ENCODE measurements at places on chromosomes 12 and 14.

DNA sequence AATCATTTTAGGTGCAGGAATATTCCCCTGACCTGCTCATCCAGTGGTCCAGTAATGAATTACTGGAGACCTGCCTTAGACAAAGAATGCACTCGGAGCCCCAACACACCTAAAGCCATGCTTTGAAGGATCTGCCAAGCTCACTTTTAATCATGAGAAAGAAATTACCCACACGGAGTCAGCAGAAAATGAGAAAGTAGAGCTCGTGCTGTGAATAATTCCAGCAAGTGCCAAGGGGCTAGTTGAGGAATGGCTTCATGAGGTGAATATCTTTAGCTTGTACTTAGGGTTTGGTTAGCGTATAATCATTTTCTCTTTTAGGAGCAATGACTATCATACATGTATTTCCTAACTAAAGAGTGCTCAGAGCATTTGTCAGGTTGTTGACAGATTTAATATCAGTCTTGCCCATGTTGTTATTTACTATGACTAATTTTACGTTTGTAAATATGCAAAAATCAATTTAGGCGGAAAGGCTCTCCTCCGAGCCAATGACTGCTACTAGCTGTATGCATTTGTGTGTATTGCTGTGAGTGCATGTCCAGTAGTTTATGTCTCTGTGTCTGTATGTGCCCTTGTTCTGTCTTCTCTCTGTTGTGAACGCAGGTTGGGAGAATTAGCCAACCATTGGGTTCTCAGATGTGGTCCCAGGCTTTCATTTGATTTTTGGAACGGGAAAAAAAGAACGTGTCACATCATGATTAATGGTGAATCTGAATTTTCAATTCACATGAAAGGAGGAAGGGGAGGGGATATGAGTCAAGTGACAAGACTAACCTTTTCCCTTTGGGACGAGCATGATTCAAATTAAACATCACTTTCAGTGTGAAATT is 98.4 kb downstream of the RMST start:
- DNase-seq = no peak

DNA sequence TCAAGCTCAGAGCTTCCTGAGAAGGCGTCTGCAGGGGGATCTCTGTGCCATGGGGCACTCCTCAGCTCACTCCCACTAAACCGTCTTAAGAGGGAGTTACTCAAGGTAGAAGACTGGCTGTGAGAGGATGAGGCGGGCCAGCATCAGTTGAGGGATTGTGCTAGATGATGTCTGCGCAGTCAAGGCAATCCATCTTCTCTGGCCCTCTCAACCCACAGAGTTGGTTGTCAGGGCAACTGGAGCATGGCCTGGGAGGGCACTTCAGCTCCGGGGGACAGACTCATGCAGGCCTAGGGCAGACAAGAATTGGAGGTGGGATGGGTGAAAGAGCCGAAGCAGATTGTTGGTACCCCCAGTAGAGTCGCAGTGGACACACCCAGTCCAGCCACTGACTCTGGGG is 9.0 kb downstream of the GSTZ1 start:
- no peak for DNase-seq

GRCh38 chr14:29299372-29299771 is 532.8 kb downstream of the FOXG1 start:
- no peak for DNase-seq

DNA sequence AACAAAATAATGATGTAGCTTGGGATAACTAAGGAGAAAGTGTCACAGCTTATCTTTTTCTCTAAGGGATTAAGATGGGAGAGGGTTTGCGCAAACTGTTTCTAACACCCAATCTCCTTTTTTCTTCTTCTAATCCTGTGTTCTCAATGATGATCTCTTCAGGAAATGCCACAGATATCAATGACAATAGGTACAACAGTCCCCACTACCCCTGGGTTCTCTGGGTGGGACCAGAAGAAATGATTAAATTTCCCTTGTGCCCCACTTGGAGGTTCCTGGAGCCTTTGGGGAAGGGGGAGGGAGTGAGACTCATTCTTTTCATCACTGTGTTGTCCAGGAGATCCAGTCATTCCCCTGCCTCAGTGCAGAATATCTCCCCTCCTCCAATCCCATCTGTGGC is 8.6 kb upstream of the PIP4K2C start:
- DNase-seq = no peak

- no peak for DNase-seq
Observed at GRCh38 chr12:49533331-49533730, 5.5 kb upstream of the KCNH3 start.

GRCh38 chr12:215116-215515 is 1.2 kb upstream of the SLC6A12 start:
- DNase-seq = no peak

DNA sequence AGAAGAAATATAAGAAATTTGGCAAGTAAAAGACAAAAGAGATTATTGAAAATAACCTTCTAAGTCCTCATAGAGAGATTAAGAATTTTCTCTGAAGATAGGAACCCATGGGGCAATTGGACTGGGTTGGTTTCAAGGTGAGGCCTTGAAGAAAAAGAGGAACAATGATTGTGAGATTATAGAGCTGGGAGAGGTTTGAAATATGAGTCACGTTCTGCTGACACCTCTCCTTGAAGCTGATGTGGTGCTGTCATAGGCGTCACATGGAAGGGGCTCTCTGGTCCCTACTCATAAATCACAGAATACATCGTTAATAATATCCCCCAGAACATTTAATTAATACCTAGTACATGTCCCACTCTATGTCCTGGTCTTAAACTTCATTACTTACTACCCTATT is 227.6 kb upstream of the PDE3A start:
- no peak for DNase-seq

GRCh38 chr12:74900232-74900631 is 309.4 kb downstream of the KCNC2 start:
- no peak for DNase-seq

GRCh38 chr12:47822401-47822800 is 2.7 kb upstream of the HDAC7 start:
- DNase-seq = no peak

GRCh38 chr12:71438670-71439361 is 782 bp upstream of the LGR5 start:
- no peak for DNase-seq

- no peak for DNase-seq
Observed at GRCh38 chr12:120404271-120404670, 33.6 kb upstream of the COX6A1 start.

DNA sequence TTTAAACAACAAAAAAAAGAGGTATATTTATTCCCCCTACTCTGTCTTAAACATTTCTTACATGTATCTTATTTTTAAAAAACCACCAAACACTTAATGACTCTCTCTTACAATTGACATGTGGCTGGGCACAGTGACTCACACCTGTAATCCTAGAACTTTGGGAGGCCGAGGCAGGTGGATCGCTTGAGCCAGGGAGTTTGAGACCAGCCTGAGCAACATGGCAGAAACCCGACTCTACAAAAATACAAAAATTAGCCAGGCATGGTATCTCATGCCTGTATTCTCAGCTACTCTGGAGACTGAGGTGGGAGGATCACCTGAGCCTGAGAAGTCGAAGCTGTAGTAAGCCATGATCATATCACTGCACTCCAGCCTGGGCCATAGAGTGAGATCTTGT is 16.0 kb downstream of the SLC41A2 start:
- DNase-seq = no peak

GRCh38 chr12:30197392-30198057 is 413.8 kb upstream of the TMTC1 start:
- DNase-seq = no peak

DNA sequence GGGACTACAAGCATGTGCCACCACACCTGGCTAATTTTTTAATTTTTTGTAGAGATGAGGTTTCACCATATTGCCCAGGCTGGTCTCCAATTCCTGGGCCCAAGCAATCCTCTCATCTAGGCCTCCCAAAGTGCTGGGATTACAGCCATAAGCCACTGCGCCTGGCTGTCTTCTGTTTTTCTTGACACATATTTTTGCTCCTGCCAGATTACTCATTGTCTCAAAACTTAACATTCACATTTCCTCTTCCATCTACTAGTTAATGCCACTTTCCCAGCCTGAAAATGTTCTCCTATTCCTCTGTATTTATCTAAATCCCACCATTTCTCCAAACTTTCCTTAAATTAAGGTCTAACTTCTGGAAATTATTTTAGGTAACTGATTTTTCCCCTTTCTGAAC is 36.2 kb upstream of the KCNH3 start:
- DNase-seq = no peak

DNA sequence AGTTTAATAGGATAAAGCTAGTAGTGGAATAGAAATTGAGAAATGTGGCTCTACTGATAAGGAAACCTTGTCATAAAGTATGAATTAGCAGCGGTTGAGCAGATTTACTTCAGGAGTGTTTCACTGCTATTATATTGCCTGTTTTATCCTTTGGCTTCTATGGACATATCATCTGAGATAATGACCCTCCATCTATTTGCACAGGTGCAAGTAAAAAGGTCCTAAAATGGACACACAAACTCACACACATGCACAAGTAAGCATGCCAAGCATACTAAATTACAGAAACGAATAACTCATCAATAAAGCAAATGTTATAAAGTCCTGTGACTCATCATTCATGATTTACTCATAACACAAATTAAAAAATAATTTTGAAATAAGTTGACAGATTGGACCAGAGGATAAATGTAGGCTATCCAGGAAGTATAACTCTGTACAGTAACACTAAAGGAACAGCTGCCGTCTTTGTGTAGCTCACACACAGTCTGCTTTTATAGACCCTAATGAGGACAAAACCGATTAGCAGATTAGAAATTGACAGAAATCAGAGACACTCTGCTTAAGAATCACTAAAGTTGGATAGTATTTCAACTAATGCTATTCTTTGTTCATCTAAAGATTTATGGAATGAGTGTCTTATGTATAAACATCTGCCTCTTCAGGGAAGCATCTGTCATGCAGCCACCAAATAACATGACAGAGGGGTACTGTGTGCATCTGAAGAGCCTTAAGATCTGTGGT is 73.9 kb downstream of the SYT1 start:
- DNase-seq = no peak

DNA sequence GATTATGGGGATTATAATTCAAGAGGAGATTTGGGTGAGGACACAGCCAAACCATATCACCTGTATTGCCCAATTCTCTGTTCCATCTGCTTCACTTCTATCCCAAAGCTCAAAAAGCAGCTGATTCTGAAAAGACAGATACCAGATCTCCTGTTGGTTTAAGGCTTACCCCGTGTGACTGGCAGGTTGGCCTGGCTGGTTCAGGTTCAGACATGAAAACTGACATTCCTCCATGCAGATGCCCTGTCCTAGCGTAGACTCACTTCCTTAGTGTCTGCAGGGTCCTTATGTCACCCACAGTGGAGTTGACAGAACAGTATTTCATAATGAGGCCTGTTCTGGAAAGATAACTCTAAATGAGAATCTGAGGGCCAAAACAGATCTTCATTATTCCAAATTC is 61.1 kb upstream of the FLRT2 start:
- DNase-seq = no peak

GRCh38 chr12:24113701-24114100 is 164.2 kb upstream of the SOX5 start:
- no peak for DNase-seq

- no peak for DNase-seq
Observed at GRCh38 chr14:85714069-85714468, 184.1 kb downstream of the FLRT2 start.

DNA sequence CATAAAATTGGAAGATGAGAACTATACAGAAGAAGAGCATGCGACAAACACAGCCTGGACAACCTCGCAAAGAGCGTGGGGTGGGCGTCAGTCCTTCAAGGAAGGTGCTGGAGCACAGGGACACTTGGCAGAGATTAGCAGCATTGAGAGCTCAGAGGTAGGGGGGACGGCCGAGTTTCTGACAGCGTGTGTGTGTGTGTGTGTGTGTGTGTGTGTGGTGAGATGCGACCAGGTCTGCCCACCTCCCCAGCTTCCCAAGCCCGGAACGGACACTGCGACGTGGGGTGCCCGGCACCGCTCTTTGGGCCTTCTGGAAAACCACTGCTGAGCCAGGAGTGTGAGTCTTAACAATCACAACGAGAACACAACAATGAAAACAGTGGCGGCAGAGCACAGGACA is 17.9 kb upstream of the FBXO21 start:
- no peak for DNase-seq

- DNase-seq = no peak
Observed at GRCh38 chr12:116236976-116237375, 40.5 kb downstream of the MED13L start.

- no peak for DNase-seq
Observed at GRCh38 chr12:39692258-39692853, 72.8 kb upstream of the ABCD2 start.

- DNase-seq = no peak
Observed at GRCh38 chr12:58425481-58426392, 484.4 kb downstream of the ATP23 start.
